ENCODE measurements at places on chromosomes 4 and X. TPM values are rescaled to one million over a fixed set of nuclear protein-coding genes. Genes with fewer than 3 reads are reported as not detected.

PAGE5 gene
- not detected for total RNA-seq

MAP7D2 gene
- total RNA-seq: under 0.01 TPM

WDFY3 gene
- total RNA-seq: 72.7 TPM

MAGEA6 gene
- not detected for total RNA-seq

CSAG3 gene
- total RNA-seq: not detected

GLOD5 gene
- total RNA-seq: not detected

Measured in smooth muscle cell of trachea (primary cell).